ENCODE measurements at places on chromosomes 7 and 10.
A peak's percentile ranks its signal among the peaks of the same experiment; 100 is the strongest.

DNA sequence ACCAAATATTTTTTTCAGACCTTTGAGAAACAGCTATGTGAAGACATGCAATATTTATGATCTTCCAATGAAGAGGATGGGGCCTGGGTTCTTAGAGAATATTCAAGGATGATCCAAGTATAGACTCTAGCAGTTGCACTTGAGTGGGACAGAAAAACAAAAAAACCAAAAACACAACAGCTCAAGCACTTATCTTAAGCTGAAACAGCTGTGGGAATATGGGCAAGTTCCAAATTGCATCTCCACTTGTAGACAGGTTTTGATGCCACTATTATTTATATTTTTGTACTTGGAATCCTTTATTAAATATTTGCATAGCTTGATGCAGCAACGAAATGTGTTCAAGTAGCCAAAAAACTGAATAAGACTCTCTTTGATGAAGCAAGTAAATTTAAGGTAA, 2.2 kb upstream of the PDK4 start:
- DNase-seq = no peak

DNA sequence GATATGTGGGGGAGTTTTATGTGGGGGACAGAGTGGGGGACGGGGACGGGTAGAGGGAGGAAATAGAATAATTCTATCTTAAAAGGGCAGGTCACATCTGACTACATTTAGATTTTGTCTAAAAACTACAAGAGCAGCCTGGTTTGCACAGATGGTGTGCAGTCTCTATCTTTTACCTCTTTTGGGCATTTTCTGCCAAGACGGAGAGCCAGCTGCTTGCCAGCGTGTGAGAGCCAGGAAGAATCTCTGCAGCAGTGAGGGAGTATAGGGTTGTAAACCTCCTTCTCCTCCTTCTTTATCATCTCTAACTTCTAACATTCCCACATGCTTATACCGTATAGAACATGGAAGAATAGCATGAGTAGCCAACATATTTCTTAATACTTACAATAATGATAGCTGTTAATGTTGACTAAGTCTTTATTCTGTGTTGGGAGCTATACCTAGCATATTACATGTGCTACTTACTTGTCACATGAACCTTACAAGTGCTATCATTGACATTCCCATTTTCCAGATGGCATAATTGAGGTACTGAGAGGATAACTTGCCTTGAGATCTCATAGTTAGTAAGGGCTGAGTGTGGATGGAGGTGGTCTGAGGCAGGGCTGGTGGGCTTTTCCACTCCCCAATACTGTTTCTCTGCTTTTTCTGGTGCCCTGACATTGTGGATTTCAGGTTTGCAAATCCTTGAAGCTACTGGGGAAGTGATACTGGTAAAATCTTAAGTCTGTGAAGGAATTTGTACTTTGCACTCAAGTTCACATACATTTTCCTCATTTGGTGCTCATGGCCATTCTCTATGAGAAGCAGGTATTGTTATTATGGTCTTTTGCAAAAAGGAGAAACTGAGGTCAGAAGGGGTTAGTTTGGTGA, 1.1 kb downstream of the ENTPD1 start:
- no peak for DNase-seq

- DNase-seq = no peak
These were observed 128.7 kb downstream of the GNAI1 start for GRCh38 chr7:80263333-80263732.

DNA sequence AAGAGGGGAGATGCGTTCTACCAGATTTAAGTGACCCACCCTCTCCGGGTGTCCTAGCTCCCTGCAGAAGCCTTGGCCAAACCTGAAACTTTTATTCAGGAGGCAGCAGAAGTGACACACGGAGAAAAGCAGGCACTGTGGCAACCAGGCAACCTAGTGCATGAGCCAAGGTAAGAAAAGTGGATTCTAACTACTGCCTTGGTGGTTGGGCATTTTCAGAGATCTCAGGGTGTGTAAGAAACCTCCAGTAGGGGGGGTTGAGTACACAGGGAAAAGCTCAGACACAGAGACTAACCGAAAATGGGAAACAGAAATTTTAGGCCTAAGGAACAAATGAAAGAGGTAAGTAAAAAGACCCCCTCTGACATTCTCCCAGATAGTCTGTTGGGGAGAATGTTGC, 645.7 kb downstream of the ANKRD7 start:
- DNase-seq = no peak

DNA sequence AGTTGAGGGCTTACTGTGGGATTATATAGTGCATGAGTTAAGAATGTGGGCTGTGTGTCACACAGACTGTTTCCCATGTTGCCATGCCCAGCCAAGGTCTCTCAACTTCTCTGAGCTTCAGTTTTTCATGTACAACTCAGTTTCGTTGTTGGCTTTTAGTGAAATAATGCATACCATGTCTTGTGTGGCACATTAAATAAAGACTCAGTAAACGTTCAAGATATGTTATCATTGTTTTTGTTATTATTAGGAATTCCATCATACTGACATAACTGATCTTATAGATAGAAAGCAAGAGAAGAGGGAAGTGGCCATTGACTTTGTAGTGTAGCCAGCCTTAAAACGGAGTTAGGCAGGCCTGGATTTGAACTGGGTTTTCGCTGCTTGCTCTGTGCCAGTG, 2.9 kb downstream of the CDK14 start:
- no peak for DNase-seq

DNA sequence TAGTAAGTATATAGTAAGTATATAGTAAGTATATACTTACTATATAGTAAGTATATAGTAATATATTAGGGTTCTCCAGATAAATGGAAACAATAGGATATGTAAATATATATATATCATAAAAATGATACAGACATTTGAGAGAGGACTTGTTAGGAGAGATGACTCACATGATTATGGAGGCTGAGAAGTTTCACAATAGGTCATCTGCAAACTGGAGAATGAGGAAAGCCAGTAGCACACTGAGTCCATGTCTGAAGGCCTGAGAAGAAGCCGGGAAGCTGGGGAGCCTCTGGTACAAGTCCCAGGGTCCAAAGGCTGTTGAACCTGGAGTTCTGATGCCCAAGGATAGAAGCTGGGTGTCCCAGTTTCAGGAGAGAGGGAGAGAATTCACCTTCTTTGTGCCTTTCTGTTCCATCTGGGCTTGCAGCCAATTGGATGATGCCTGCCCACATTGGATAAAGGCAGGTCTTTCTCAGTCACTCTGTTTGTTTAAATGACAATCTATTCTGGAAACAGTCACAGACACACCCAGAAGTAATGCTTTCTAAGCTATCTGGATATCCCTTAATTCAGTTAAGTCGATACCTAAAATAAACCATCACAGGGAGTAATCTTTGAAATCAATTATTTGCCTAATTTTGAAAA, 205.5 kb upstream of the CDC14C start:
- DNase-seq = no peak

- DNase-seq = no peak
These were observed 62.4 kb downstream of the CTTNBP2 start for GRCh38 chr7:117810642-117811512.

DNA sequence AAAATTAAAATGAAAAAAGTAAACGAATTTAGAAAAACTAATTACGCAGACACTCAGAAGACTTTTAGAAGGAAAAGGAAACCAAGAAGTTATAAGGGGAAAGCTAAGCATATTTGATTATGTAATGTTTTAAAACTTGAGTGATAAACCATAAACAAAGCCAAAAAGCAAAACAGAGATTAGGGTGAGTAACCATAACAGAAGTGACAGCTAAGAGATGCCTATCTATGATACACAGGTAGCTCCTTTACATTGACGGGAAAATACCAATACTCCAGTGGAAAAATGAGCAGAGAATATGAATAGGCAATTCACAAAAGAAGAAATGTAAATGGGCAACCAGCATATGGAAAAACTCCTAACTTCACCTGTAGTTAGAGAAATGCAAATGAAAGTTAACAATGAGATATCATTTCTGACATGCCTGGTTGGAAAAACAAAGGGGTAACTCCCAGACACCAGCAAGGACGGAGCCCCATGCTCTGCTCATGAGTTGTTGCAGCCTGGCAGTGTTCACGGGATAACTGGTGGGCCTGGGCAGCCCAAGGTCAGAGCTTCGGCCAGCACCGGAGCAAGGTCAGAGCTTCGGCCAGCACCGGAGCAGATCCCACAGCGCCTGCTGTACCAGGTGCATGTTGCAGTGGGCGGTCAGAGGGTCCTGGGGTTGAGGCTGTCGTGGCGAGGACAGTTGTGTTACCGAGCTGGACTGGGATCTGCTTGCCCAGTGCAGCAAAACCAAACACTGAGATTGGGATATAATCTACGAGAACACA, 58.9 kb downstream of the ALOX5 start:
- no peak for DNase-seq

DNA sequence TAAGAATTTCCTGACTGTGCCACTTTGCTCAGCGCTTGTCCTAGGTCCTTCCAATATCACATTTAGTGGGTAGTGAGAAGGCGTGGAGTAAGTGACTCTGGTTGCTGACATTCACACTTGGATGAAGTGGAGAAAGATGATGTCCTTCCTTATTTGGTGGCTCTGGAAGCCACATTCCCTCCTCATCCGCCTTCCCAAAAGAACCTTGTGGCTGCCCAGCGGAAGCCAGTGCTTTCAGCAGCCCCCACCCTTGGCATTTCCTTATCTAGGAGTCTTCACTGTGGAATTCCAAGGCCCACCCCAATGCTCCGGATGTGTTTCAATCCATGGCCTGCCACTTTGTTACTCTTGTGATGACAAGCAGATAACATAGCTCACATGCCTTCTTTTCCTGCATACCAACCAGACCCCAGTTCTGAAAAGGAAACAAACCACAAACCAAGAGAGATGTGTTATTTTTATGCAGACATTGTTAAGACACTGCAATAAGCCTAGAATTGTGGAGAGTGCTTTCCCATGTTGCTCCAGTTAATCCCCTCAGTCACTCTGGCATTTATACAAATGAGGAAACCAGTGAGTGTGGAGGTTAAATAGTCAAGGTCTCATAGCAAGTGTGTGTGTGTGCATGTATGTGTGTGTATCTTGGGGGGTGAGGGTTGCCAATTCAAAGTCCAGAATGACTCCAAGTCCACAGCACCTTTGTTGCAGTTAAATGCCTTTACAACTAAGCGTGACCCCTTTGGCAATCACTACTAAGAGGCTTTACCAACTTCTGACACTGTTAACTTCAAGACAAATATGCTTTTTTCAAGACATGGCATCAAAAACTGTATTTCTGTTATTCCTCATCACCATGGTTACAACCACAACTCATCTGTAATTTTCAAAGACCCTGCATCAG, 10.3 kb upstream of the ANKRD1 start:
- peak; percentile 53 for DNase-seq

GRCh38 chr10:96415150-96415890, 56.5 kb upstream of the OPALIN start:
- DNase-seq = no peak

DNA sequence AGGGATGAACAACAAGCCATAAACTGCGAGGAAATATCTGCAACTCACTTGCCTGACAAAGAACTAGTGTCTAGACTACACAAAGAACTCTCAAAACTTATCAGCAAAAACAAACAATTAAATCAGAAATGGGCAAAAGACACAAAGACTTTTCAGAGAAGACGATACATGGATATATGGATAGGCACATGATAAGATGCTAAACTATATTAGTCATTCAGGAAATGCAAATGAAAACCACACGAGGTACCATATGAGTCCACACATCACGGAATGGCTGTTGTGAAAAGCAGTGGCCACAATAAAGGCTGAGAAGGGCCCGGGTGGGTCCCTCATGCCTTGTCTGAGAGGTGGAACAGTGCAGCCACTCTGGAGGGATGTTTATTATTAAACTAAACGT, 267.8 kb downstream of the WDR37 start:
- no peak for DNase-seq

DNA sequence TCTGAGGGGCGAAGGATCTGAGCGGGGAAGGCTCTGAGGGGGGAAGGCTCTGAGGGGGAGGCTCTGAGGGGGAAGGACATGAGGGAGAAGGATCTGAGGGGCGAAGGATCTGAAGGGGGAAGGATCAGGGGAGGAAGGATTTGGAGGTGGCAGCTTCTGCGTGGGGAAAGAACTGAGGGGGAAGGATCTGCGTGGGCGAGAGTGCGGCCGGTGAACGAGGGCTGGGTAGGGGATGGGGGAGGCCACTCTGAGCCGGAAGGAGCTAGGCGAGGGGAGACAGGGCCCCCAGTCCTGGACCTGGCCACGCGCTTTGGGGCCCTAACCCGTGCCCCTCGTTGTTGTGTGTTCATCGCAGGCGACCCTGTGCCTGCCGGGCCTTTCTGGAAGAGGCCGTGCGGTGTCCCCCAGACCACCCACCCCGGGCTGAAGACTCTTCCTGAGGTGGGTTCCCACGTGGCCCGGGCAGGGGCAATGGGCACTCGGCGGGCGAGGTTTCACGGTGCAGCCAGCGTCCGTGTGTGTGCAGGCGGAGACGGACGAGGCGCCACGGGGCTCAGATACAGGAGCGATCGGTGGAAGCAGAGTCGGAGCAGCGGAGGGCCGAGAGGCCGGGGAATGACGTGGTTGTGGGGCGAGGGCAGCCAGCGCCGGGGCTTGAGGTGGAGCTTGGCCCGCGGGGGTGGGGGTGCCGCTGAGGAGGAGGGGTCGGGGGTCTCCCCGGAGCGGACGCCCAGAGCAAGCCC, 2.0 kb downstream of the CALY start:
- no peak for DNase-seq

DNA sequence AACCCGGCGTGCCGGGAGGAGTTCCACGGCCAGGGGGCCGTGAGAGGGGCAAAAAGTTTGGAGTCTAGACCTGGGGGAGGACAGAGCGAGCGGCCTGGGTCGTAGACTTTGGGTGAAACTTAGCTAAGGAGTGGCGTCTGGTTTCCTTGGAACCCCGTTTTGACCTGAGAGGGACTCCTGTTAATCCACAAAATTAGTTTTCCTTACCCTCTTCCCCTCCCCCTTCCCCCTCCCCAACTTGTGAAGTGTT, 574 bp downstream of the MARCHF5 start:
- DNase-seq = no peak

DNA sequence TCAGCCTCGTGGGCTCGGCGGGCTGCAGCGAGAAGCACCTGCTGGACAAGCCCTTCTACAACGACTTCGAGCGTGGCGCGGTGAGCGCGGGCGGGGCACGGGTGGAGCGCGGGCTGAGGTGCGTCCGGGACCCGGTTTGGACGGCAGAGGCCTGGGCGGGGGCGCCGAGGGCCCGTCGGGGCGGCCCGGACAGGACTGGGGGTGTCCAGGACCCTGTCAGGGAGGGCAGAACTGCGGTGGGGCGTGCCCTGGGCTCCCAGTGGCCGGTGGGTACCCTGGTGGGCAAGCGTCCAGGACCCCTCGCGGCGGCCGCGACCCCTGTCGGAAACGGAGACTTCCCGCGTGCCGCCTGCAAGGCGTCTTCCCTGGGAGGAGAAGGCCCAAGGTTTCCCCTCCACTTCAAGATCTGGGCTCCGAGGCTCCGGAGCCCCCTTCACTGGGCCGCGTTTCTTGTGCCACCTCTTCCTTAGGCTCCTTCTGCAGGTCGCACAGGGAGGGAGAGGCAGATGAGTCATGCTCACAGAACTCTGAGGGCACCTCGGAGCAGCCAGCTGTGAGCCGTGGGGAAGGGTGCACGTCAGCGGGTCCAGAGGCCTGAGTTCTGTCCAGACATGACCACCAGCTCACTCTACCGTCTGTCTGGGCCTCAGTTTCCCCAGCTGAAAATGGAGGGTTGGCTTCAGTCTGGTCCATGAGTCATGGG, 485 bp downstream of the ALOX5 start:
- no peak for DNase-seq

- no peak for DNase-seq
These were observed 7.3 kb downstream of the TBRG4 start for GRCh38 chr7:45103958-45104843.

Measured in T1000 (cell line).